ENCODE measurements at places on chromosomes 3 and 15.
A peak's percentile ranks its signal among the peaks of the same experiment; 100 is the strongest.

DNA sequence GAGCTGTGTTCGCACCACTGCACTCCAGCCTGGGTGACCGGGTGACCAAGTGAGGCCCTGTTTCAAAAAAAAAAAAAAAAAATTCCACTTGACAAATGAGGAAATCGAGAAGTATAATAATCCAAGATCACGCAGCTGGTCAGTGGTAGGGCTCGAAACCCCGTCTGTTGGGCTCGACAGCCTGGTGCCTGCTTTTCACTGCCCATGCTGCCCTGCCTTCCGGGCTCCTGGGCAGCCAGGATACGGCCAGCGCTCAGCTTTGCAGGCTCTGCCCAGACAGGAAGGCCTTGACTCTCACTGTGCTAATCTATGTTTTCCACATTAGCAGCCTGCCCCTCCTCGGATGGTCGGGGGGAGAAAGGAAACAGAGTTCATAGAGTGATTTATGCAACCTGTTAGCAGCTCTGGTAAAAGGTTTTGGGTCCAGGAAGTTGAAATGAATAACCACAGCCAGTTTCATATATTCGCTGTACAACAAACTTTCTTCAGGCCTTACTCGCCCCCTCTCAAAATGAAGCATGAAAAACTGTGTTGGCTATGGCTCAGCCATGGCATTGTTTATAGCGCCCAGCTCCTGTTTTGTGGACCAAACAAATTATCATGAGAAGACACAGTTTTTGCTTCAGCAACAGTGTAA, 108.8 kb downstream of the XXYLT1 start:
- DNase-seq: no peak

DNA sequence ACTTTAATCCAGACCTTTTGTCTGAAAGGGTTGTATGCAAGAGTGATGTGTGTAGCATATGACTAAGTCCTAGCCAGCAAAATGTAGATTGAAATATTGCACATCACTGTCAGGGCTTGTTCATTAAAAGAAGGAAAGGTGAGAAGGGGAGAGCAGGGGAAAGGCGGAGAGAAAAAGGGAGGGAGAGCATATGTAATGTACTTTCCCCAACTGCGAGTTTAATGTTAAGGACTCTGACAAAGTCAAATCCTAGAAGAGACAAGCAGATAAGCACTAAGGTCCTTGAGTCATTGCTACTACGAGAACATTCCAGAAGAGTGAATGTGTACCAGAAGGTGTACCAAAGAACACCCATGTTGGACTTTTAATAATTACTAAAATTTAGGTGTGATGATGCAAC, 1336.7 kb downstream of the NSUN3 start:
- DNase-seq: no peak

DNA sequence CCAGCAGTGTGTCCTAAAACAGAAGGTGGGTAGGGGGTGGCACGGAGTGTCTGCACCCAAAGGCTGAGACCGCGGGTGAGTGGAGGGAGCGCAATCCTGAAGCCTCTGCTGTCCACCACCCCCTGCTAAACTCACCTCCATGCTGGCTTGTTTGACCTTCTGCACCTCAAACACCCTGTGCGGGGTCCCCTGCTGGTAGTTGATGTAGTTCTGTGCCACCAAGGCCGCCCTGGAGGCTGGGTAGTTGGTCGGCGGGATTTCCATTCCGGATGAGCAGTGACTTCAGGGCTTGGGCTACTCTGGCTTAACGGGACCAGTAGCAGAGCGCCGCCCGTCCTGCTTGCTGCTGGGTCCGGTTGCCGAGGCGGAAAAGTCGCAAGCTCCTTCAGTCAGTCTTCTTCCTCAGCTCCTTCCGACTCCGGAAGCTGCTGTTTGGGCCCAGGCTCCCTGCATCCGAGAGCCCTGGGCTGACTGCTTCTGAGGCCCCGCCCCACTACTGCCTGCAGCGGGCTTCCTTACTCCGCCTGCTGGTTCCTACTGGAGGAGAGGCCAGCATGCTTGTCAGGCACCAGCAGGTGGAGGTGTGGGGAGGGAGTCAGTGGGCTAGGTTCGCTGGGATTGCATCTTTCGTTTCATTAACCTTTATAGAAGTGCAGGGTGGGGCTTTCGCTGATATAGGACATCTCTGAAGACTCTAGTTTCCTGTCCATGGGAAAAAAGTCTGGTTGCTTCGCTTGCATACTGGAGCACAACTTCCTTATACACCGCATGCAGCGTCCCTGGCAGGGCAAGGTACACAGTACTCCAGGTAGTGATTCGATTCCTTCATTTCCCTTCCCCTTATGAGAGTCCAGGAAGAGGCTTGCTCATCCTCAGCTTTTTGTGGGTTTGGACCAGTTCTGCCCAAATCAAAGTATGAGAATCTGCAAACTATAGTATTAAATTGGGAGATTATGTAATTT, at the start of gene LXN:
TSS of gene LXN (minus strand) at position 434 of the 962 bp plus-strand sequence. CDS start at position 264, 170 bp downstream.
- peak; percentile 63 for DNase-seq

DNA sequence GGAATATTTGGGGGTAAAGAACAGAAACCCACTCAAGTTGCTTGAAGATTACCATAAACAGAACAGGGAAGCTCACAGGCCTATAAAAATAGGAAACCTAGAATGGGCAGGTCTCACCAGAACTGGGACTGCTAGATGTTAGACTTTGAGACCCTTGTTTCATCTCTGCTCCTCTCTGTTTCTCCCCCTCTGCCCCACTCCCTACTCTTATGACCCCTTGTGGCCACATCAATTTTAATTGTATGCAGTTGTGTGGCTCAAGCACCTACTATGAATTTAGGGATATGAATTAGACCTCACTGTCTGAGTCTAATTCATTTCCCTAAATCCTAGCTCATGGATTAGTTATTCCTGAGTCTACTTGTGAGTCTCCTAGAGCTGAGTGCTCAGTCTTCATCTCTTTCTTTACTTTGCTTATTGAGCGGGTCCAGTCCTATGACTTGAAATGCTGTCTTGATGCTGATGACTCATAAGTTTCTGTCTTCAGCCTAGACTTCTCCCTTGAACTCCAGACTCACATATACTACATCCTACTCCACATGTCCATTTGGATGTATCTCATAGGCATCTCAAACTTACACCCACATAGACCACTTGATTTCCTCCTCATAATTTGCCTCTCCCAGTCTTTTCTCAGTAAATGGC, 78.7 kb downstream of the ITPR1 start:
- no peak for DNase-seq

DNA sequence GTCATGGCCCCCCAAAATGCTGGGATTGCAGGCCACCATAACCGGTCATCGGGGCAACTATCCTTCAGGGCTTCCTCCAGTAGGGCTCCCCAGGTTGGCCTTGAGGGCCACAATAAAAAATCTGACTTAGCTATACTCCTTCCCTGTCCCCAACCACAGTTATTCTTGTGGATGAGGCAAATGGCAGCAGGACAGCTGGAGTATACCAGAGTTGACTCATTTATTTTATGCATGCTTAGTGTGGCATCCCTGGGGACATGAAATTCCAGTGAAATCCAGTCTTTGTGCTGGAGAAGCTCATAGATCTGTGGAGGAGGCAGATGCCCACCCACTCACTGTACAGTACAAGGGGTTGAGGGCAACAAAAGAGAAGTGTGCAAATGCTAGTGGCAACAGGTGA, 109.5 kb downstream of the RORA start:
- no peak for DNase-seq

GRCh38 chr15:74213858-74214284, 11.3 kb upstream of the STRA6 start:
- no peak for DNase-seq

GRCh38 chr15:37017031-37017625, 83.2 kb downstream of the MEIS2 start:
- DNase-seq: no peak

DNA sequence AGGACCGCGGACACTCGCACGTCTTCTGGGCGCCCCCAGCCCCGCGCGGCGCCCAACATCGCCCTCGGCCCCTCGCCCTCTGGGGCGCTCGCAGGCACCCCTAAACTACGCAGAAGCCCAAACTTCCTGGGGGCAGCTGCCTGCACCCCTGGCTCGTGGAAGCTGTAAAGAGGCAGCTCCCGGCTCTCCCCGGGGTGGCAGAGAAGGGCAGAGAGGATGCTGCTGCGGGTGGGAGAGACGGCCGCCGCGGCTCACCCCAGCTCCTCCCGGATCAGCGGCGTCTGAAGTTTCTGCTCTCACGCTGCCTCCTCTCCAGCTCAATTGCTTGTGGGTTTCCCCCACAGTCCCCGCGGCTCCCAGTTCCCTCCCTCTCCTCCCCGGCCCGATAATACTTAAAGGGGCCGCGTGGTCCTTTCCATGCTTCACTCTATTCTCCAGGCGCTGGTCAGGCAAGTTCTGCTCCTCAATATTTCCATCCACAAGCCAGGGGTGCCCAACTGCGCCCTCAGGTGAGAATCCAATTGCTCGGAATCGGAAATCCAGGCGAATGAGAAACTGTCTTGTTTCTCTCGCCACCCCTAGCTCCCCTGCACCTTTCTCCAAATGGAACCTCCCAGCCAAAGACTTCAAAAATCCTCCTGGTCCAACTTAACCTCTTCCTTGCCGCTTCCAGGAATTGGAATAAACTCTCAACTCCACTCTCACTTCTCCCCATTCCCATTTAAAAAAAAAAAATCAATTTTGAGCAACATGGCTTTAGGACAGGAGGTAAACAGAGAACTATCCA, 748.5 kb downstream of the ROBO1 start:
- no peak for DNase-seq

- no peak for DNase-seq
These were observed 24.0 kb downstream of the HPS3 start for GRCh38 chr3:149153402-149153801.

DNA sequence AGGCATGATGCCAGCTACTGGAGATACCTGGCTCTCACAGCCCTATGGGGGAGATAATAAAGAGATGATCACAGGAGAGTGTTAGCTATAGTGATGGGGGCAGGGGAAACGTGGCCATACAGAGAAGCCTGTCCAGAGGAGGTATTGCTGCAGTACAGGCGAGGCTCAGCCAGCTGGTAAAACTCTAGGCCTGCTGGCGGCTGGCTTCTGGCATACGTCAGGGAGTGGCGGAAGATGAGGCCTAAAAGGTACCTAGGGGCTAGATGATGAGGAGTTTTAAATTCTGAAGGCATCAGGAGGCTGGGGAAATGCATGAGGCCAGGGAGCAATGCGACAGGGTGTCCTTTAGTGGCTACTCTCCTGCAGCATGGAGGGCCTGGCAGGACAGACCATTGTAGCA, 110.7 kb downstream of the EEFSEC start:
- no peak for DNase-seq

DNA sequence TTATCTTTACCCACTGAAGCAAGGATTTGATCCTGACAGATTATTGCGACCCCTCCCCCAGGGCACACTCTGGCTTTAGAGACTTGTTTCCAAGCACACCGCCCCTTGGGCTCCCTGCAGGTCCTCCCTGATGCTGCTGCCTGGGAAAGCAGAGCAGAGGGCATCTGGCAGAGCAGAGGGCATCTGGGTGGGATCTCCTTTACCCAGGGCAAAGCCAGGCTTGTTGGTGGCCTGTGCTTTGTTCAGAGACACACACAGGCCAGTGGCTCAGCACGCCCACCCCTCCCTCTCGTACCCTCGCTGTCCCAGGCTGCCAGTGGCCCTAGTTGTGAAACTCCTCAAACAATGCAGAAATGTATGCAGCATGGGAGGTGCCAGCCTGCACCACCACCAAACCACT, 4.8 kb downstream of the KLF13 start:
- DNase-seq: no peak

DNA sequence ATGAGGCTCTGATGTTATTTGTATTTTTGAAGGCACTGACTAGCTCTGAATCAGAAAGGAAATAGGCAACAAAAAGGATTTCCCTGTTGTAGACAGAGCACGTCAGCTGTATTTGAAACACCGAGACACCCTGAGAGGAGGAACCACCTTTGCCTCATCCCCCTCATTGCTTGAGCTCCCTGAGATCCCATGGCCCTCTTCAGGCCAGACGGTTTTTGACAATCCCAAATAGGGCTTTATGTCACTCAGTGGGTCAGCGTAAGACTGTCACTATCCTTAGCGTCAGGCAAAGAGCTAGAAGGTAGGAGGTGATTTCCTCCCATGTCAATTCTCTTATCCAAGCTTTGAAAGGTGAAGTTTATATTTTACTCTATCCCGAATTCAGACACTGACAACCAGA, 254.3 kb downstream of the ZNF621 start:
- DNase-seq: no peak

GRCh38 chr15:39797407-39797806, 14.8 kb upstream of the FSIP1 start:
- DNase-seq: no peak
